Fibroblast of the aortic adventitia (primary cell): ENCODE measurements at places on chromosomes 2 and 18. TPM values are rescaled to one million over a fixed set of nuclear protein-coding genes. Genes with fewer than 3 reads are reported as not detected.

- DNase-seq: no peak
Measured at GRCh38 chr2:13230221-13230620, 513.5 kb downstream of the TRIB2 start.

- DNase-seq: no peak
Measured at GRCh38 chr2:164363646-164364045, 257.6 kb downstream of the GRB14 start.

GRCh38 chr2:178072383-178073301, at the start of gene PDE11A:
Gene PDE11A, minus strand, starts transcription at chr2:178072777. Its CDS starts 340 bp downstream, at chr2:178072437.
- peak; percentile 62 for DNase-seq

GRCh38 chr2:144914622-144915318, 394.9 kb upstream of the ZEB2 start:
- DNase-seq: no peak

DNA sequence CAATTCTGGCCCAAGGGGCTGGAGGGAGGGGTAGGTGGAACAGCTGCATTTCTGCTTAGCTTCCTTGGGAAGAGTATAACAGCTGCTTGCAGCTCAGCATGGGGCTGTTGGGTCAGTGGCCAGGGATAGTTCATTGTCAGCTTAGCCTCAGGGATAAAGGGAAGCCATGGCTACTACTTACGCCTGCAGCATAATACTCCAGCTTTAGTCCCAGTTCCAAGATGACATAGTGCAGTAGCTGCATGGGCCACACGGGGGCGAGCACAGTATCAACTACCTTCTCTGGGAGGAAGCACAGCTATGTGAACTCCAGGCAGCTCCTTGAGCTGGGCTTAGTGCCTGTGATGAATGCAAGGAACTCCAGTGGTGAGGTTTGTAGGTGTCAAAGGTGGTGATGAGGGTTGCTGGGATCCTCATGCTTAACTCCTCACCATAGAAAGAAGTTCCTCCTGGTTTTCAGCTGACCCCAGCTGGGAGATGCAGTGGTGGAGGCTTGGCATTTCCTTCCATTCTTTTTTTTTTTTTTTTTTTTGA, 35.4 kb upstream of the RHOB start:
- DNase-seq: peak; percentile 83

Gene BOK
- total RNA-seq: 15.3 and 21.4 TPM in 2 replicates

DNA sequence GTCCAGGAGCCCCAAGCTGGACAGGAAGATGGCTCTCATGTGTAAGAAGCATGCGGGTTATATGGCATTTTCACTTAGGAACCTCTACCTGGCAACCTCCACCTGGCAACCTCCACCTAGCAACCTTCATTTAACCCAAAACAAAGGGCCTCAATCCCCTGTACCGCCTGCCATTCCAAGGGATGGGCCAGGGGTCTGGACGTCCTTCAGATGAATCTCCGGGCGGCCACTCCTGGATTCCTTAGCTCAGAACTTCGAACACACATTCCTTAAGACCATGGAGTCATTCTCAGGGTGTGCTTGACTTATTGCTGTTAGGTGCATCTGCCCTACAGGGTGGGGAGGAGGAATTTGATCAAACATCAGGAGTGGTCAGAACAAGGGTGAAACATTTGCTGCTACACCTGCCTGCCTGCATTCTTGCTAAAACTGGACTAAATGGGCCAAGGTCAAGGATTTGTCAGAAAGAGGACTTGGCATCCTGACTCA, 277.6 kb downstream of the PHLPP1 start:
- no peak for DNase-seq

DNA sequence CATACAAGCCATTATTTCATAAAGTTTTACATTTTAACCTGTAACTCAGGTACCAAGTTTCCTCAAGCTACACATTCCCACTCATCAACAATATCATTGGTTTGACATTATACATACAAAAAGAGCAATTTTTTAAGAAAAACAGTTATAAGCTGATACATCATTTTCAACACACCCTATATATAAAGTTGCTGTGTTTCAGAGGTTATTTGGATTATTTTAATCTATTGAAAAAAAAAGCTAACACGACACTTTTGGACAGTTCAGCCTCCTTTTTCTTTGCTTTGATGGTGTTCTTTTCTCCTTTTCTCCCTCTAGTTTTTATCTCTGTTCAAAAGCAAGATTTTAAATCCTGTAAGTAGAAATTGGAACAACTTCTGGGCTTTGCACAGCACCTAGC, 175.9 kb upstream of the CREB1 start:
- DNase-seq: no peak

DNA sequence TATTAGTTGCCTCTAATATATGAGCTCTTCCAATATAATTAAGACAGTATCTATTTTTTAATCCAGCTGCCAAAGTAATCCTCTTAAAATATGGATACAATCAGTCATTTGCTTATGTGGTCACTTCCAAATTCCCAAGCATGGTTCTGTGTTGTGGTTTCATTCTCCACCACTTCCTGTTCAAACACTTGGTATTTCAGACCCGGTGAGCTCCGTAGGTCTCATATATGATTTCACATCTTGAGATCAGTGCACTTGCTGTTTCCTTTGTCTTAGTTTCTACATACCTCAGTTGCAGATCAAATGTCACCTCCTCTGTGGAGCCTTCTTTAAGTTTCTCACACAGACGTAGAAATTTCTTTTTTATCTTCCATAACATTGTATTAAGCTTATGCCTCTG, 254.2 kb downstream of the KCNS3 start:
- no peak for DNase-seq

DNA sequence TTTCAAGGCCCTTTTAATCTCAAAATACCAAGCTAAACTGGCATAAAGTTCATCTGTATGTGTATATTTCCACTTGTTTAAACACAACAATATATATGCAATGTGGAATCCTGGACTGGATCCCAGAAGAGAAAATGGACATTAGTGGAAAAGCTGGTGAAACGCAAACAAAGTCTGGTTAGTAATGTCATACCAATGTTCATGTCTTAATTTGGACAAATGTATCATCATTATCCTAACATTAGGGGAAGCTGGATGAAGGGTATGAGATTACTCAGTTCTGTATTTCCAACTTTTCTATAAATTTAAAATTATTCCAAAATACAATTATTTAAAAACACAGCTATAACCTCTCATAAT, 3.8 kb downstream of the SP3 start:
- no peak for DNase-seq

Gene ELOA2
- not detected in 2 replicates for total RNA-seq

Gene AQP4
- not detected in 2 replicates for total RNA-seq

DNA sequence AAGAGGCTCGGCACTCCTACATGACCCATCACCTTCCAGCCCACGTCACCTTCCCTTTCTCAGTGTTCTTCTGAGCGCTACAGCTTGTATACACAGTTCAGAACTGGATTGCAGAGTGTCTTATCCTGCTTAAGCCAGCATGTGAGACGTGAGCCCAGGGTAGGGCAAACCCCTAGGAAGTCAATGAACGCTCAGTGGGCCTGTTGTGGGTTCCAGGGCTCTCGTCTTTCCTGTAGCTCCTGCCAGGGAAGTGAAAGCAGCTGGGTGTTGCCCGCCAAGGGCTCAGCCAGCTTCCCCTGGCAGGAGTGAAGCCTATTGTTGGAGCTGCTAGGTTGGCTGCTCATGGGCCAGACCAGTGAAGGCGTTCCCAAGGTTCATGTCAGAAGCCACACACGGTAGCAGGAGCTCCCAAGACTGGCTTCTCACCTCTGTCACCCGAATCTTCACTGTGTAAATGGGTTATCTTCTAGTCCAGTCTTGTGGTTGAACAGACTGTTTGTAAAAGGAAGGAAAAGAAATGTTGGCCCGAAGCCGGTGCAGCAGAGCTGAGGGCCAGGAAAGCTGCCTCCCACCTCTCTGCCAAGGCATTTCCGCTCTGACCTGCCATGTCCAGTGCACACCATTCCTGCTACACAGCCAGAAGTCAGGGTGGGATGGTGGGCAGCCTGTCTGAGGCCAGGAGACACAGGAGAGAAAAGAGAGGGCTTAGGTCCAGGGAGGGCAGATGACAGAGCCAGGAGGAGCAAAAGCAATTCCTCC, 69.6 kb upstream of the RMDN2 start:
- peak; percentile 71 for DNase-seq

DNA sequence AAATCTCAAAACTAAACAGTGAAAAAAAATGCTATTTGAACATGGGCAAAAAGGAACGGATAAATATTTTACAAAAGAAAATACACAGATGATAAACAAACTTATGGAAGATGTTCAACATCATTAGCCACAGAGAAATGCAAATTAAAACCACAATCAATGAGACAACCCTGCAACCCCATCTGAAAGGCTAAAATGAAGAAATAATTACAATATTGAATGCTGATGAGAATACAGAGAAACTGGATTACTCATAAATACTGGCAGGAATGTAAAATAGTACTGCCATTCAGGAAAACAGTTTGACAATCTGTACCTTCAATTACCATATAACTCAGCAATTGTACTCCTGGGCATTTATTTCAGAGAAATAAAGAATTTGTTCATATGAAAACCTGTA, 193.1 kb upstream of the UBE2E3 start:
- DNase-seq: no peak

Gene SMARCAL1
- 20.6 and 32.8 TPM in 2 replicates for total RNA-seq

GRCh38 chr18:79321625-79322405, 73.9 kb upstream of the NFATC1 start:
- DNase-seq: peak; percentile 4

DNA sequence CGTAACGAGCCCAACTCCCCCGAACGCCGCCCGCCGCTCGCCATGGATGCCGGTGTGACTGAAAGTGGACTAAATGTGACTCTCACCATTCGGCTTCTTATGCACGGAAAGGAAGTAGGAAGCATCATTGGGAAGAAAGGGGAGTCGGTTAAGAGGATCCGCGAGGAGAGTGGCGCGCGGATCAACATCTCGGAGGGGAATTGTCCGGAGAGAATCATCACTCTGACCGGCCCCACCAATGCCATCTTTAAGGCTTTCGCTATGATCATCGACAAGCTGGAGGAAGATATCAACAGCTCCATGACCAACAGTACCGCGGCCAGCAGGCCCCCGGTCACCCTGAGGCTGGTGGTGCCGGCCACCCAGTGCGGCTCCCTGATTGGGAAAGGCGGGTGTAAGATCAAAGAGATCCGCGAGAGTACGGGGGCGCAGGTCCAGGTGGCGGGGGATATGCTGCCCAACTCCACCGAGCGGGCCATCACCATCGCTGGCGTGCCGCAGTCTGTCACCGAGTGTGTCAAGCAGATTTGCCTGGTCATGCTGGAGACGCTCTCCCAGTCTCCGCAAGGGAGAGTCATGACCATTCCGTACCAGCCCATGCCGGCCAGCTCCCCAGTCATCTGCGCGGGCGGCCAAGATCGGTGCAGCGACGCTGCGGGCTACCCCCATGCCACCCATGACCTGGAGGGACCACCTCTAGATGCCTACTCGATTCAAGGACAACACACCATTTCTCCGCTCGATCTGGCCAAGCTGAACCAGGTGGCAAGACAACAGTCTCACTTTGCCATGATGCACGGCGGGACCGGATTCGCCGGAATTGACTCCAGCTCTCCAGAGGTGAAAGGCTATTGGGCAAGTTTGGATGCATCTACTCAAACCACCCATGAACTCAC, 673 bp downstream of the PCBP1 start:
- DNase-seq: peak; percentile 52

Gene DLX2
- total RNA-seq: 0.72 TPM in 1 of 2 replicates, not detected in the other

DNA sequence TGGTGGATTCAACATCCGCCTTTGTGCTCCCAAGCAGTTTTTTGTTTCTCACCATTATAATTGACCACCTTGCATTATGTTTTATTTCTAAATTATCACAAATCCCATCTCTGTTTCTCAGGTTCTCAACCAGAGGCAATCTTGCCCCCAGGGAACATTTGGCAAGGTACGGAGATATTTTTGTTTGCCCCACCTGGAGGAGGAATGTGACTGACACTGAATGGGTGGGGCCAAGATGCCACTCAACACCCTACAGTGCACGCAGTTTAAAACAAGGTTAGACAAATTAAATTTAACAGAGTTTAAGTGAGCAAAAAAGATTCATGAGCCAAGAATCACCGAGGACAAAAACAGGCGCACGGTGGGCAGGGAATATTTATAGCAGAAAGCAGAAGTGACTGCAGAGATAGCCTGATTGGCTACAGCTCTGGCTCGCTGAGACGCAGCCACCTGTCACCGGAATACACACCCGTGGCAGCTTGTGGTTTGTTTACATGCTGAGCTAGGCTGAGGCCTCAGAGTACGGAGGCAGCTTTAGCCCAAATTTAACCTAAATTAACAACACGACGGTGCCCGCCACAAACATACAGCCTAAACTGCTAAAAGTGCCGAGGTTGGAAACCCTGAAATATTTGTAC, 150.0 kb upstream of the ALKAL2 start:
- no peak for DNase-seq

- no peak for DNase-seq
Measured at GRCh38 chr2:13676269-13676668, 956.2 kb upstream of the LRATD1 start.

Gene TPRKB
- total RNA-seq: 8.3 and 54.8 TPM in 2 replicates

GRCh38 chr2:16663121-16663905, 2.3 kb downstream of the CYRIA start:
- no peak for DNase-seq
